ENCODE measurements at places on chromosomes 16 and 17.

GRCh38 chr16:85200471-85201278, 88.4 kb upstream of the CIBAR2 start:
- no peak for DNase-seq

DNA sequence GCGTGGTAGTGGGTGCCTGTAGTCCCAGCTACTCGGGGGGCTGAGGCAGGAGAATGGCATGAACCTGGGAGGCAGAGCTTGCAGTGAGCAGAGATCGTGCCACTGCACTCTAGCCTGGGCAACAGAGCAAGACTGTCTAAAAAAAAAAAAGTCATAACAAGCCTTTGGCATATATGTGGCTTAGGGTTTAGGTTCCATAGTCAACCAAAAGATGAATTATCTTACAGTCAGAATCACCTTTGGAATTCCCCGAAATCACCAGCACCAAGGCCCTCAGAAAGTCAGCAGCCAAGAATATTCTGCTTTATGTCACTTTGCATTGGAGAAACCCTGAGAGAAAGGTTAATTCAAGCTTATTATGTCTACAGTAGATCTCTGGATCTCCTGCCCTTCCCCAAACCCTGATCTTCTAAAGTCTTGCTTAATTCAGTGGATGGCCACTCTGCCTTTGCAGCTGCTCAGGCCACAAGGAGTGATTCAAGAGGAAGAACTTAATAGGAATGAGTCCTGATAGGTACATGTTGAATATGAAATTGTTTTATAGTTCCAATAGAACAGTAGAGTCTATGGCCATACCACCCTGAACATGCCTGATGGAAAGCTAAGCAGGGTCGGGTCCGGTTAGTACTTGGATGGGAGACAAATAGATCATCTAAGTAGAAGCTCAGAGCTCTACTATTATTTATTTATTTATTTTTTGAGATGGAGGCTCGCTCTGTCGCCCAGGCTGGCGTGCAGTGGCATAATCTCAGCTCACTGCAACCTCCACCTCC, 196.0 kb upstream of the CACNG5 start:
- no peak for DNase-seq

GRCh38 chr16:75420987-75421819, 12.1 kb downstream of the CFDP1 start:
- peak; percentile 79 for DNase-seq

DNA sequence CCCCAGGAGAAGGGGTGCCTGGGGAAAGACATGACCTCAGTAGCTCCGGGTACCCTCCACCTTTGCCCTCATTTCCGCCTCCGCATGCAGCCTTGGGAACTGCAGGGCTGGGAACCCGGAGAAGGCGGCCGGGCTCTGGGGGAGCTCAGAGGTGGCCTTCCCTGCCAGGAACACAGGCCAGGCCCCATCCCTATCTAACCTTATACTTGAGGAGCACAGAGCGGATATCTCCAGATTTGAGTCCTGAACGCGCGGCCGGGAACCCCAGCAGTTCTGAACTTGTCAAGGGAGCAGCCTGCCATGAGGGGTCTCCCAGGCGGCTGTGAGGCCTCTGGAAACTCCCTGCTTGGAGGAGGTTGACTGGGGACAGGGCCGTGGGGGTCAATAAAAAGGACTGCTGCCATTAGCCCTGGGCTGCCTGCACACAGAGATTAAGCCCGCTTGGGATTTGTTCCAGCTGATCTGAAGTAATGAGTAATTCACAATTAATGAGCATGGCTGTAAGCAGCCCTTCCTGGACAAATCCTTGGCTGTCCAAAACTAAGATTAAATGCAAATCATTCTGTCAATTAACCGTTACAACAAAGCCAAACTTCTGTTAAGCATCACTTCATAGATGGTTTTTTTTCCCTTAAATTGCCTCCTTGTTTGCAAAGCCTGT, 26.3 kb upstream of the METRNL start:
- peak; percentile 73 for DNase-seq

DNA sequence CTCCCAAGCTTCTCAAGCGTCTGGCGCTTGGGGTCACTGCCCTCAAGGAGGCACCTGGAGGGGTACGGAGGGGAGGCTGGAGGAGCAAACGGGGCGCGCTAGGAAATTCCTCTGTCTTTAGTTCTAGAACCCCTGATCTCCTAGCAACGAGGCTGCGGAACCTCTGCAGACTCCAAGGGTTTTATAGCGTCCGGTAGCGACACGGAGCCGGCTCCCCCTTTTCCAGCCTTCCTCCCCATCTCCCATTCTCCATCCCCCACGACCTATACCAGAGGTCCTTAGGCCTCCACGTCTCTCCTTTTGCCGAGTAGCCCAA, 601 bp upstream of the CDIPT start:
- DNase-seq, result no peak

GRCh38 chr16:53509906-53510703, 7.1 kb upstream of the AKTIP start:
- DNase-seq, result peak; percentile 54

DNA sequence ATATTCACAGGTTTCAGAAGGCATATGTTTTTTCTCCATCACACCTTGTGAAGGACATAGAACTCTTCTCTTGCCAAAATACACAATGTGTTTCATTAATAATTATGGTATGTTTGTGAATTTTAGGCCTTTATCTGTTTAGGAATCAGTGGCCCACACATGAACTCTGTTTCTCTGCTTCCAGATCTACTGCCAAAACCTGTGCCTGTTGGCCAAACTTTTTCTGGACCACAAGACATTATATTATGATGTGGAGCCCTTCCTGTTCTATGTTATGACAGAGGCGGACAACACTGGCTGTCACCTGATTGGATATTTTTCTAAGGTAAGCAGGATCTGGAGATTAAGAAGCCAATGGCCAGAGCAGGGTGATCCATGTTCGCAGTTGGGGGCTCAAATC, 26.4 kb downstream of the TAC4 start:
- DNase-seq, result no peak

GRCh38 chr16:6861135-6861814, 471.4 kb upstream of the RBFOX1 start:
- no peak for DNase-seq

DNA sequence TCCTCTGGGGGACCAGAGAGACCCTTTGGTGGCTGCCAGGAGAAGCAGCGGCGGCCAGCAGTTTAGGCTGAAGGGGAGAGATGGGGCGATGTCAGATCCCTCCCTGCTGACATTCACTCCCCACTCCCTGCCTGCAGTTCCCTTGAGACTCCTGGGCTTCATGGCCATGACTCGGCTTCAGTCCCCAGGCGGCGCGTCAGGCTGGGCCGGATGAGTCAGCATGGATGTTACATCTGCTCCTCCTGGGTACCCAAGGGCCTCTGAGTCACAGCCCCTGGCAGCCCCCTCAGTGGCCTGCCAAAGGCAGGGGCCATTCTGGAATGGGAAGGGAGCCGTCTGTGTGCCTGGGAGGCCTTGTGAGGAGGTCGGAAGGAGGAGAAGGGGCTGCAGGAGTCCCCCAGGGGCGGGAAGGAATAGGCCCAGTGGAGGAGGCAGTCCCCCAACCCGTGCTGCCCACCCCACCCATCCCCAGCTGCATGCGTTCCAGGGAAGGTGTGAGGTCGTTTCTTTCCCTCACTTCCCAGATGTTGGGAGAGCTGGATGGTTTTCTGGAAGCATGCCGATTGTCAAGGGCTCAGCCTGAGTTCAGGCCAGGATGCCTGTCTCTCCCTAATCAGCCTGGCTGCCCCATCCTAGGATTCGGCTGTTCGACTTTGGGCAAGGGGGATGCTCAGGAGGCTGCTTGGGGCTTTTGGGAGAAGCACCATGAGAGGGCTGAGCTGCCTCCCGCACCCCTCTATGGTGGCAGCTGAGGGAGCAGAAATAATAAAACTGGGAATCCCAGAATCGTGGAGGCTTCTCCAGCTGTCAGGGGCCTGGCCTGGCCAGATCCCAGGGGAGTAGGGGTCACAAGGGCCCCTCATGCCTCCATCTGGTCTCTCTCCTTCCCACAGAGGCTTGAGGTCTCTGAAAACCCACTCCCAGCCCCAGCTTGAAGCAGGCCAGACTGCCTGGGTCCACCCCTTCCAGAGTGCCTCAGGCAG, 9.7 kb downstream of the RHBDL3 start:
- peak; percentile 84 for DNase-seq

DNA sequence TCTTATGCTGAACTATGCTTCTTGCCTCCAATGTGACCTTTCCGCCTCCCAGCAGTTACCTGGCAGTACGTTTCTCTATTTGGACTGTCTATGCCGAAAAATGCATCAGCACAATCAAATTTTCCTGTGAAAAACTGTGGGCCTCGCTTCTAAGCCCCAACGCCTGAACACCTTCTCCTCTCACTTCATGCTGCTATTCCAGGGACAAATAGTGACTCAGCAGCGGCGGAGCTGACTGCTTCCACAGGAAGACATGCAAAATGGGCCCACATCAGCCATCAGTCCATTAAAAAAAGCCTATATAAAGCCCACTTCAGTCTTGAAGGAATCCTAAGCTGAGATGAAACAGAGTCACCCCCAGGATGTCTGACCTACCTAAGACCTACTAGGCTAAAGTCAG, 10.5 kb upstream of the PIP4K2B start:
- no peak for DNase-seq

GRCh38 chr17:76163919-76164318, 22.9 kb upstream of the FOXJ1 start:
- DNase-seq, result no peak

GRCh38 chr17:32525122-32525521, 38.3 kb downstream of the CDK5R1 start:
- DNase-seq, result peak; percentile 62

DNA sequence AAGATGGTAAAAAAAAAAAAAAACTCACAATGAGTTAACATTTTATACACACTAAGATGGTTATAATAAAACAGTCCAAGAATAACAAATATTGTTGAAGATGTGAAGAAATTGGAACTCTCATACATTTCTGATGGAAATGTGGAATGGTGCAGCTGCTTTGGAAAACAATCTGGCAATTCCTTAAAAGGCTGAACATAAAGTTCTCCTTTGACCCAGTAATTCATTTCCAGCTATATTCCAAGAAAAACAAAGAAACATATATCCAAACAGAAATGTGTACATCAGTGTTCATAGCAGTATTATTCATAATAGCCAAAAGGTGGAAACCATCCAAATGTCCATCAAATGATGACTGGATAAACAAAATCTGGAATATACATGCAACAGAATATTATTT, 97.3 kb upstream of the NETO2 start:
- DNase-seq, result no peak

DNA sequence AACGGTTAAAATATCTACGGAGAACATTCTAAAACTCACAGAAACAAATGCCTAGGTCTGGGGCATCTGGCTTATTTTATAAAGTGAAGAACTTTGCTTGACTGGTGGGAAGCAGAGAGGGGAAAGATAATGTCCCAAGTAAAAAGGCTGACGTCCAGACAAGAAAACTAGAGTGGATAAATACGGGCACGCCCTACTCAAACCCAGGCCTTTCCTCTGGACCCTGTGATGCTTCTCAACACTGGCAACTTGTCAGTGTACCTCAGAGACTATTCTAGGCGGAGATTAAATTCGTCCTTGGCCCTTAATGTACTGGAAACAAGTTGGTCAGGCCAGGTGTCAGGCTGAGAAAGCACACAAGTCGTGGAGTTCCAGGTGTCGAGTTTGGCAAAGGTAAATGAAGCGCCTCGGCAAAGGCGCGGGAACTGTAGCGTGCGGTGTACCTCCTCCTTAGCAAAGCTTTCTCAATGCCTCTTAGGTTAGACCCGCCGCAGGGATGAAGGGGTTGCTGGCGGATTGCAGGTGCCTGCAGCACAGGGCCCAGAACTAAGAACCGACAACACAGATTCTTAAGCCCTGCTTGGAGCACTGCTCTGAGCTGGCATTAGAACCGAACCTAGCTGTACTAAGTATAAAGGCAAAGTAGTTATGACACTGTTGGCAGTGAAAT, 668 bp upstream of the UNK start:
- DNase-seq, result no peak

- no peak for DNase-seq
Observed at GRCh38 chr17:37743875-37744632, 805 bp downstream of the HNF1B start.

- peak; percentile 20 for DNase-seq
Observed at GRCh38 chr16:2715519-2715918, 4.5 kb downstream of the PRSS27 start.

- peak; percentile 41 for DNase-seq
Observed at GRCh38 chr17:42969001-42969581, 4.8 kb upstream of the AARSD1 start.

DNA sequence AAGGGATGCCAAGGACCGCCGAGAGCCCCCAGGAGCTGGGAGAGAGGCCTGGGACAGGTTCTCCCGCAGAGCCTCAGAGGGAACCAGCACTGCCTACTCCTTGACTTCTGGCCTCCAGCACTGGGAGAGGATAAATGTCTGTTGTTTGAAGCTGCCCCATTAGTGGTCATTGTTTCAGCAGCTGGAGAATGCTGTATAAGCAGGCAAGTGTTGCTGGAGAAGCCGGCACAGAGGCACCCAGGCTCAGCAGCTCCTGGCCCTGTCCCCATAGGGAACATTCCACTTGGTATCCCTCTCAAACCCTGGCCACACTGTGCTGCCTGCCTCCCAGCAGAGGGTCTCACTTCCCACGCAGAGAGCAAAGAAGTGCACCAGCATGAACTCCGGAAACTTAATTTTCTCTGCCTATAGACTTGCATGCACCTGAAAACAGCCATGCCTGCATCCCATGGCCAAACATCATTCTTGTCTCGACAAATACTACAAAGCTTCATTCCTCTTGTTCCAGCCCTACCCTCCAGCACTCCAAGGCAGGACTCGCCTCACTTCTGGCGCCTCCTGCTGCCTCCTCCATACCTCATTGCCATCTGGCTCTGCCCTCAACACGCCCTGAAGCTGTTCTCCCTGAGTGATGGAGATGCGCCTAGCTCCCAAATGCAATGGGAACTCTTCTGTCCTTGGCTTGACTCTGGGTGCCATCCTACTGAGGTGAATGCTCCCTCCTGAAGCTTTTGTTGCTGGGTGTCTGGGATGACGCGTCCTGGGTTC, 88.1 kb downstream of the DNAH17 start:
- no peak for DNase-seq

GRCh38 chr17:57953705-57954396, 1.4 kb downstream of the CUEDC1 start:
- DNase-seq, result no peak

DNA sequence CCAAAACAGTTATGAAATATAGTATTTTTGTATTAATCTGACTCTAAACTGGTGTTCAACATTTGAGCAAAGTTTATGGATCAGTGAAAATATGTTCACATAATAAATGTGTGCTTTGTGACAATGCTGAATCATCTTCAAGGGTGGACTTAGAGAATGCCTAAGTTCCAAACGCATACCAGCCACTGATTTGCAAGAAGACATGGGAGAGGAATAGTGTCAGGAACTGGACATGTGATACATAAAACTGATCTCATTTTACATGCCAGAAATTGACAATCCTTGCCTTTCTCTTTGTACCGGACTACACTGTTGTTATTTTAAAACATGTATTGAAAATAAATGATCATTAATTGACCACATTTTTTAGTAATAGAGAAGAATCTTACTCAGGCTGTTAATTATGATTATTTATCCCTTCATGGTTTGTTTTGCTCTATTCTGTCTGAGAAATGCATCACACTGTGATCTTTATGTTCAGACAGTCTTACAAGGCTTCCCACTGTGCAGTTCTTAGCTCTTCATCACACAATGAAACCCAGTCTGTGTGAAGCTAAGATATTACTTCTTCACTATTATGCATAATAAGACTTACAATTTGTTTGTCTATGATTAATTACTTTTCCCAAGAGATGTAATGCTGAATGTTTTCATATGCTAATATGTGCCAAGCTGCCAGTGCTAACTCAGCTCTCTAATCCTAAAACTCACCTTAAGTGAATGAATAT, 1180.6 kb upstream of the CDH8 start:
- no peak for DNase-seq

GRCh38 chr17:4318186-4318585, 48.3 kb downstream of the UBE2G1 start:
- no peak for DNase-seq

GRCh38 chr17:48478224-48479013, 48.4 kb upstream of the SKAP1 start:
- DNase-seq, result no peak

All from foreskin fibroblast (primary cell).